ENCODE measurements at places on chromosomes 12 and 14.

- DNase-seq: no peak
Observed at GRCh38 chr14:54104601-54105145, 148.0 kb upstream of the BMP4 start.

- DNase-seq: no peak
Observed at GRCh38 chr14:55352201-55352600, 59.4 kb downstream of the ATG14 start.

GRCh38 chr12:86445356-86445755 is 189.2 kb upstream of the MGAT4C start:
- no peak for DNase-seq

DNA sequence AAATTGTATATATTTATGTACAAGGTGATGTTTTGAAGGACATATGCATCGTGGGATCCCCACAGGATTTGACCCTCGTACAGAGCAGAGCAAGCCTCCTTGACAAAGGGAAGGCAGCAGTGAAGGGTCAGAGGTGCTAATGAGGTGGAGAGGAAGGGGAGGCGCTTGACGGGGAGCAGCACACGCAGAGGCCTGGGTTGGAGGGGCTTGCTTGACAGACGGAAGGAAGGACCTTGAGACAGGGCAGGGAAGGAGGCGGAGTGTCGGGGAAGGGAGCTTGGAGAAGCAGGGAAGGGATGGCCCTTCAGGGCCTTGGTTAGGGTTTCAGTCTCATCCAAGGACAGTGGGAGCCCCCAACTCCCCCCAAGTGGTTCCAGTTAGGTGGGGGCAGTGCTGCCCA is 52.6 kb downstream of the ZNF664 start:
- DNase-seq: no peak

GRCh38 chr12:75712223-75712622 is 200.8 kb upstream of the KRR1 start:
- no peak for DNase-seq

Measured in activated CD8-positive, alpha-beta memory T cell treated with anti-CD3 and anti-CD28 coated beads for 1 hour (primary cell).